ENCODE measurements at places on chromosomes 6 and 20.

- peak; percentile 62 for DNase-seq
These were observed 33.7 kb downstream of the SLC9A8 start for GRCh38 chr20:49846206-49846807.

DNA sequence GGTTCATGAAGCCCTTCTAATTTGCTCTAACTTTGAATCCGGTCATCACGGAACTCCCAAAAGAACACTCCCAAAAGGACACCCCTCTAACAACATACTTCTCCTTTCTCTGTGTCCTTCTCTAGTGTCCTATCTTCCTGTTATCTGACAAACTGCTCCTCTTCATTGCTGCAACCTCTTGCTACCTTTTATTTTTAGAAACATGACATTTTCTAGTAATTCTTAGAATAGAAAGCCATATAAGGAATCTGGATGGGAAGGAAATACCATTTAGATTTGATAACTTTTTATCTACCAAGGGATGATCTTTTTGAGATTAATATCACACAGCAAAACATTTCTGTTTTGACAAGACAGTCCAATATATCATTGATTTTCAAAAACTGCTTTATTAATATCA lies 63.1 kb downstream of the COL12A1 start:
- DNase-seq = peak; percentile 40

DNA sequence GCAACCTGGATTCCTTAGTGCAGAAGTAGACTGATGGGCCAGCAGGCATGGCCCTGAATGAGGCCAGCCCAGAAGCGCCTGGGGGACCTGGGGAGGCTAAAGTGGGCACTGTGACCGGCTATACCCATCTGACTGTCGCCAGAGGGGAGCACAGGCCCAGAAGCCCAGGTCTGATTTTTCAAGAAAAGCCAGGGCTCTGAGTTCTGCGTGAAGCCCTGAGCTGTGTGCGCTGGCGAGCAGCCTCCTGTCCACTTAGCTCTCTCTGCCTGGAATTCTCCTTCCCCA lies 111.7 kb downstream of the SULF2 start:
- no peak for DNase-seq

DNA sequence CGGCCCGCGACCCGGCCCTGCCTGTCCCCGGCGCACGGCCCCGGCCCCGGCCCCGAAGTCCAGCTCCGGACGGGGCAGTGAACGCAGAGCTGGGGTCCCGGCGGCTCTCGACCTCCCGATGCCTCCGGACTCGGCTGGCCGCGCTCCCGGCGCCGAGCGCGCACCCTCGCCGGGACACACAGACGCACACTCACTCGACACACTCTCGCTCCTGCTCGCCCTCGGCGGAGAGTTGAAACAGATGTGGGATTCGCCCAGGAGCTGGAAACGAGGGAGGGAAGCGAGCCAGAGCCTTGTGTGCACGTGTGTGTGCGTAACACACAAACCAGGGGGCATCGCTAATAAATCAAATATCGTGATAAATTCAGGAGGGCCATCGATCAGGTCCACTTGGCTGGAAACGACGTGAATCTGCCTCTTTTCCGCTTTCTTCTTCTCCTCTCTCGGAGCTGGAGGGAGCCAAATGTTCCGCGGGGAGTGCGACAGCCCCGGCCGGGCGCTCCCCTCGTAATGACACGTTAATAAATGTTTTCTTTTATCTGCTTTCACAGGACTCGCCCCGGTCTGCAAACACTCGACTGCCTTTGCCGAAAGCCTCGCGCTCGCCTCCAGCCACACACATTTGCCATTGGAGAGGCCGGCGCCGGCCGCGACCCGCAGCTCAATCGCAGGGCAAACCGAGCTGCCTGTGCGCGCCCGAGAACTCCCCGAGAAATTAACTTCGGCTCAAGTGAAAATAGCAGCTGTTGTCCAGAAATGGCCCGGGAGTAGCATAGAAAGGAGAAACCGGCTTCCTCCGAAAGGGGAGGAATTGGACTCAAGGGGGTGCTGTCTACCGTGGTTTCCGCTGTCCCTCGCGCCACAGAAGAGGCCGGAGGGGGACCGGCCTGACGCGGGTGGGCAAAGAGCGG lies 828 bp upstream of the SULF2 start:
- peak; percentile 82 for DNase-seq

DNA sequence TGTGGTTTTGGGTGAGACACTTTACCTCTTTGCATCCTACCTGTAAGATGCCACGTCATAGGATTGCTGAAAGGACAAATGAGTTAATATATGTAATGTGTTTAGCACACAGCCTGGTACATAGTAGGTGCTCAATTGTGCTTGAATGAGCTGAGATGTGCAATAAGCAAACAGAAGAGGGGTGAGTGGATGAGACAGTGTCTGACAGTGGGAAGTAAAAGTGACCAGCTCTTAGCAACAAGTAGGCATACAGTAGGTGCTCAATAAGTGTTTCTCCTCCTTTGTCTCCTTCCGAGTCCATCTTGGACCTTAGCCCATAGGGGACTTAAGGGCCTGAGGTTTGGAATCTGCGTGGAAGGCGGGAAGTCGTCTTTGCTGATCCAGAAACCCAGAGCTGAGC lies 104.7 kb downstream of the CEBPB start:
- no peak for DNase-seq

GRCh38 chr6:111110036-111110435 lies 22.7 kb downstream of the SLC16A10 start:
- DNase-seq = no peak

DNA sequence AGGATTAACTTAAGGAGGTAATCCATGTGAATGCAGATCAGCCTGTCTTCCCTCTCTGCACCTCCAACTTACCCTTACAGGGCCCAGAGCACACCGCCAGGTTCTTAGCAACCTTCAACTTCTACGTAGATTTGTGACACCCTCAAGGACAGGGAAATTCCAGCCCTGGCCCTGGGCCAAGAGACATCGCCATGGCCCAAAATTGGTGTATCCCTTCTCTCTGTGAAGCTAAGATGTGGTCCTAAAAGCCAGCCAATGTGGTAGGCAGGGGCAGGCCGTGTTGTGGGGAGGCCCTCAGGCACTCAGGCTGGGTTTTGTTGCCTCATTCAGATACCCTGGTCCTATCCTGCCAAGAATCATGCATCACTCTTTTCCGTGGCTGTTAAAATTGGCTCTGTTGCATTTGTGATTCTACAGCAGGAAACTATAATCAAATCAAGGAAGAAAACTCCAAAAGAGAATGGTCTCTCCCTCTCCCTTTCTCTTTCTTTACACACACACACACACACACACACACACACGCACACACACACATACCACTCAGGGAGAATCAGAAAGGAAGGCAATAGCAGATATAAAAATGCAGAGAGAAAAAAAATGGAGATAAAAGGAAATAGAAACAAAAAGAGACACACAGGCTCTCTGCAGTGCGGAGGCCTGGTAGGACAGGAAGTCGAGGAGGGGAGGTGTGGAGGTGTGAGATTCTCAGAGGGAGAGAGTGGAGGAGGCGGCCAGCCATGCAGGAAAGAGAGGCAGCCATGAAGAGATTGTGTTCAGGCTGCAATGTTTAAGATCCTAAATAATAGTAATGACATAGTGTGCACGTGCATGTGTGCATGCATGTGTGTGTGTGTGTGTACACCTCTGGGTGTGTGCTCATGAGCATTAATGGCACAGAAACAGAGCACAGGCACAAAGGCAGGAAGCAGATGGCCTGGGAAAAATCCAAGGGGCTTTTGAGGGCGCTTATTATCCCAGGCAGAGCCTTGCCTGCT lies 201.8 kb upstream of the LRFN2 start:
- DNase-seq = peak; percentile 28

DNA sequence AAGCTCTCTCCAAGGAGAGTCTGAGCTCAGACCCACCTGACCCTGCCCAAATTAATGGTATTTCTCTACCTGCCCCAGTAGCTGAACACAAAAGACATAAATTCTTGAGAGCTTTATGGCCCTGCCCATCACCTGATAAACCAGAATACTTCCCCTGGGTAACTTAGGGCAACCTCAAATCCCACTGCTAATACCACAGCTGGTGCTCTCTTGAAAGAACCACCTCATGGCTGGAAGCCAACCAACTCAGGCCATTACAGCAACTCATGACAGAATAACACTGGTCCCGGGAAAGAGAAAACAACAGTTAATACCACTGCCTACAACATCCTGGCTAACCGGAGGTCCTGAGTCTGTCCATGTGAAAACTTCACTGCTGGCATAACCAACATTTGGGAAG lies 328.6 kb downstream of the NKAIN2 start:
- no peak for DNase-seq

GRCh38 chr6:135163440-135163738 lies 17.7 kb upstream of the MYB start:
- no peak for DNase-seq

GRCh38 chr6:25652007-25652515 lies at the start of gene SCGN:
TSS of gene SCGN (plus strand) at chr6:25652215. CDS start at chr6:25652404, 189 bp downstream.
- DNase-seq = peak; percentile 60

GRCh38 chr6:16999491-17000436 lies 102.1 kb upstream of the STMND1 start:
- peak; percentile 89 for DNase-seq

GRCh38 chr6:138637822-138638221 lies 135.7 kb upstream of the CCDC28A start:
- no peak for DNase-seq

DNA sequence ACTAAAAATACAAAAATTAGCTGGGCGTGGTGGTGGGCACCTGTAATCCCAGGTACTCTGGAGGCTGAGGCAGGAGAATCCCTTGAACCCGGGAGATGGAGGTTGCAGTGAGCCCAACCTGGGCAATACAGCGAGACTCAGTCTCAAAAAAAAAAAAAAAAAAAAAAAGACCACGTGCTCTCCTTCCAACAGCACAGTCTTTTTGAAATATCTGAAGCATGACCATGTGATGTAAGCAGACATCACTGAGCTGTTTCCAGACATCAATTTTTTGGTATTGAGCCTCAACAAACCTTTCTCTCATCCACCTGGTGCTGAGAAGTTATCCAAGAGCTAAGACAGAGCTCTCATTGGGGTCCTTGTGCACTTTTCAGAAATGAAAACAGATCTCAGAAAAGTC lies 249.2 kb downstream of the FOXA2 start:
- no peak for DNase-seq
